ENCODE measurements at places on chromosomes 4 and X.
A peak's percentile ranks its signal among the peaks of the same experiment; 100 is the strongest.

GRCh38 chrX:27976284-27976683, 5.0 kb downstream of the DCAF8L1 start:
- DNase-seq = no peak

DNA sequence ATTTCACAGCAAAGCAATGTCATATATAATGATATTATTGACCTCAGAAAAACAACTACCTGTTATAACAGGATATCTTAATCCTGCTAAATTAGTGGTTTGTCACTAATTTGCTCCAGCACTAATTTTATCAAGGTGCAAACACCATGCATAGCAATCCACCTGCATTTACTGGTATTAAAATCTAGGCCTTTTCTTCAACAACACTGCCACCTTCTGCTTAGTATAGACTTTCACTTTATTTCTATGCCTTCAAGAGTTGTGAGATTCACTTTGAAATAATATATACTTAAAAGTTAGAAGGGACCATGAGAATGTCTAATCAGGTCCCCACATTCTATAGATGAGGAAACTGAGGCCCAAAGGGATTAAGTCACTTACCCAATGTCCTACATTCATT, 82.1 kb upstream of the IQCM start:
- DNase-seq = peak; percentile 20

GRCh38 chr4:174578366-174578765, 56.1 kb upstream of the HPGD start:
- DNase-seq = peak; percentile 15

DNA sequence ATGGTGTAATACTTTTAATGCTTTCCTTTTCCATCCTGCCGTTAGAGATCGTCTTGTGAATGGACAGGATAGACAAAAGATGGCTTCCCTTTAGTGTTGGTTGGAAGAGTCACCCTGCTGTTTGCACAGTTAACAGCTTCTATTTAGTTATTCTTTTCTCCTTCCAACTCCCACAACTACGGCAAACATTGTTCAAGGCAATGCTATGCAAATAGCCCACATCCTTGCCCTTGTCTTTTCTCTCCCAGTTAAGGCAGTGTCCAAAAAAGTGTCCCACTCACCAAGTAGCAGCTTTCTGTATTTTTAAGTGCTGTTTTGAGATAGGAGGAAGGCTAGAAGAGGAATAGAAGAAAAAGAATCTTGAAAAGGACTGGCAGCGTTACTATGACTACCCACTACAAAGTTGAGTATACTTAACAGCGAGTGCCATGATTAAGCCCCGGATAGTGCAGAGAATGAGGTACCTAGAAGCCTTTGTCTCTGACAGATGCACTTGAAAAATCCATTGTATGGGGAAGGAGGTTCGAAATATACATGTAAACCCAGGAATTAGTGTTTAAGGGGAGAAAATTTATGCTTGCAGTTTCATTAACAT, 12.1 kb upstream of the RUFY3 start:
- DNase-seq = no peak

DNA sequence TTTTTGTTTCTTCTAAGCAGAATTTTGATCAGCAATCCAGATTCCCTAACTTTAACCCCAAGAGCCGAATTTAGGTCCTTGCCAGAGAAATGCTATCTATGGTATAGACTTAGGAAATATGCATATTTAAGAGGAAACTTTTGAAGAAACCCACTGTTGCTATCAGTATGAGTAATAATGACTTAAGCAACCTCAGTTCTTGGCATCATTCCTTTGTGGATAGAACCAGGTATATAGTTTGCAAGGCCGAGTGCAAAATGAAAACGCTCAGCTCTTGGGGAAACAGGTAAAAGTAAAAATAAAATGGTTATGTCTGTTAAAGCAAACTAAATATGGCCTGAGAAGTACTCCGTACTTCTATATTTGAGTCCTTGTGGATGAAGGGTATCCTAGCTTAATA, 78.1 kb downstream of the ARSF start:
- no peak for DNase-seq
